ENCODE measurements at places on chromosomes 12 and 14. TPM values are rescaled to one million over a fixed set of nuclear protein-coding genes. Genes with fewer than 3 reads are reported as not detected.

Gene ENTPD5
- total RNA-seq = 18.4 TPM

Gene KLRB1
- 30.2 TPM for total RNA-seq

Gene NOS1
- not detected for total RNA-seq

Gene TMEM179
- not detected for total RNA-seq

Measured in activated CD8-positive, alpha-beta memory T cell treated with anti-CD3 and anti-CD28 coated beads, Interleukin-2, amount 10 ng/mL, durations not matched to agents 7 days and 5 days (primary cell).